Natural killer cell (primary cell): ENCODE measurements at places on chromosomes 12 and 14. TPM values are rescaled to one million over a fixed set of nuclear protein-coding genes. Genes with fewer than 3 reads are reported as not detected.

The SLC6A13 gene
- total RNA-seq, result not detected

The SMIM41 gene
- not detected for total RNA-seq

DNA sequence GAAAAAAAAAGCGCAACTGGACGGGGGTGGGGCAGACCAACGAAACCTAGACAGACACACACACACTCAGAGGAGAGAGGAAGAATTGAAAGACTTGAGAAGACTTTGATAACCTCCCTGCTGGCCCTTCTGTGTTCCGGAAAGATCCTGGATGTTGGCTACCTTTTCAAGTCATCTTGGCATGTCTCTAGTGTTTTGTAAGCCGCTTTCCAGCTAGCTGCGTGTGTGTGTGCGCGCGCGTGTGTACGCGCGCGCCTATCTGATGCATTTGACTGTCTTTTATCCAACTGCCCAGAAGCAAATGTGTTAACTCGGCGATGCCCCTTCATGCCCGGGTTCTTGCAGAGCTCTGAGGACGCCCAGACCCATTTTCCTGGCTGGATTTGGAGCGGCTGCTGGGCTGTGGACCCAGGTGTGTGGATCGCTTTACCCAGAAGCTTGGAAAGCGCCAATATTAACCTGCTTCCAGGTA lies 664 bp downstream of the LRFN5 start:
- DNase-seq, result no peak
- H3K27me3 ChIP-seq, result peaks cover 30% of the 10 kb centered on the region
- no peak overlapping the region for H3K27ac ChIP-seq
- H3K4me3 ChIP-seq, result no peak overlapping the region
- no peaks in the 10 kb centered on the region for H3K4me1 ChIP-seq
- no peaks in the 10 kb centered on the region for H3K36me3 ChIP-seq

DNA sequence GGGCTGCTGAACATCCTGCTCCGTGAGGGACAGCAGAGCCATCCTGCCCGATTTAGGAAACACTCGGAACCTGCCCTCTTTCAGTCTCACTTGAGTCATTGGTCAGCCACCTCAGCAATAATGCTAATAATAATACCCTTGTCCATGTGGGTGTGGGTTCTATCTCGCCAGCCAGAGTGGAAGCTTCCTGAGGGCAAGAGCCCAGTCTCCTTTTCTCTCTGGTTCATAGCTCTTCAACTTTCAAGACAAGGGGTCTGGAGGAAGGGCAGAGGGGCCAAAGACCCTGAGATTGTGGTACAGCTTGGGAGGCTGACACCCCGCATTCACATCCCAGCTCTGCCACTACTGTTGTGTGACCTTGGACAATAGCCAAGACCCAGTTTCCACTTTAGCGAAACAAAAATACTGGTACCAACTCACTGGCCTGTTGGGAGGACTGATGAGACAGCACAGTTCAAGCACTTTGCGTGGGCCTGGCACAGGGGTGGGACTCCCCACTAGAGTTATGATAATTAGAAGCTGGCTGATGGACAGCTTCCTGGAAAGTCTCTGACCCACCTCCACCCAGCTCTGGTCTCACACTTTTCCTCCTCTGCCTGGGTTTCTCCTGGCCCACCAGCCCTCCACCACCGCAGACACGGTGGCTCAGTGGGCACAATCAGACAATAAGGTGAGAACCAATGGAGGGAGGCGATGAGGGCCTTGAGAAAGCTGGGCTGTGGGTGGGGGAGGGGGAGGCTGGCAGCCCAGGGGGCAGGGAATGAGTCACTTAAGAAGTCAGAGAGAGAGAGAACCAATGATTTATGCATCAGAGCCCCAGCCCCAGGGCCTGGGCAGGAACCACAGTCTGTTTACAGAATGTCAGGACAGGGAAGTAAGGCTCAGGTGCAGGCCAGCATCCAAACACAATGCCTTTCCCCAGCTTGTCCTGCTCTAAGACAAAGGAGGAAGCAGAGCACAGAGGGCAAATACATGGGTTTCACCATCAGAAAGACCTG lies 9.6 kb downstream of the FAIM2 start:
- no peak overlapping the region for H3K27ac ChIP-seq
- no peaks in the 10 kb centered on the region for H3K4me1 ChIP-seq
- no peak overlapping the region for H3K4me3 ChIP-seq

GRCh38 chr12:27653661-27654060 lies 42.6 kb upstream of the REP15 start:
- no peaks in the 10 kb centered on the region for H3K27me3 ChIP-seq
- DNase-seq, result no peak
- no peaks in the 10 kb centered on the region for H3K4me1 ChIP-seq
- H3K4me3 ChIP-seq, result no peak overlapping the region
- H3K36me3 ChIP-seq, result no peaks in the 10 kb centered on the region

The TPH2 gene
- not detected for total RNA-seq

The LRRC10 gene
- total RNA-seq, result not detected

DNA sequence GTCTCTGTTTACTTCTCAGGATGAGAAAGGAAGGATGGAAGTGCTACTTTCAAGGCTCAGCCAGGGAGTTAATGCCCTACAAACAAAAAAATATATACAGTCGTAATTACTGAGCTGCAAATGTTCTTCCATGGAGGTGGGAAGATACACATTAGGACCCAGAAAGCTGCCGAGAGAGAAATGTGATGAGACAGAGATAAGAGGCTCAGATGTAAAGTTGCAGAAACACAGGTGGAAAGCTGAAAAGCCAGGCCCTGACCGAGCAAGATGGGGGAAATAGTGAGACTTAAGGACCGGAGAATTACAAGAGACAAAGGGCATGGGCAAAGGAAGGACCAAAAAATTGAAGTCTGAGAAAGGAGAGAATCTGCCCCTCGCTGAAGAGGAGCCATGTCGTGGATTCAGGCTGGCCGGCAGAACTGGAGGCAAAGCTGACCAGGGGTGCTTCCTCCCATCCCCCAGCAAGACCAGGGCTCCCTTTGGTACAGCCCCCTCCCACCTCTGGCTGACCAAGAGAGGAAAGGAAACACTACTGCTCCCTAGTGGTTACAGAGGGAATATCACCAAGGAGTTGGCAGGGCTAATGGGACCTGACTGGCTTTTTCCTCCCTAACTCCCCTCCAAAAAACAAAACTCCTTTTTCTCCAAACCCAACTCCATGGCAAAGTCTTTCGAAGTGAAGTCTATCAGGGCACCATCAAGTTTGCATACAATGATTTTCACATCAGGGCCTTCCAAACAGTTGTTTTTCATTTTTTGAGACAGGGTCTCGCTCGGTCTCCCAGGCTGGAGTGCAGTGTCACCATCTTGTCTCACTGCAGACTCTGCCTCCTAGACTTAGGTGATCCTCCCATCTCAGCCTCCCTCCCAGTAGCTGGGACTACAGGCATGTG lies 12.1 kb downstream of the ZFHX2 start:
- no peak overlapping the region for H3K27ac ChIP-seq
- H3K4me3 ChIP-seq, result no peak overlapping the region
- H3K27me3 ChIP-seq, result no peaks in the 10 kb centered on the region
- H3K4me1 ChIP-seq, result no peaks in the 10 kb centered on the region
- H3K36me3 ChIP-seq, result no peaks in the 10 kb centered on the region

GRCh38 chr14:32779840-32780239 lies 158.8 kb upstream of the NPAS3 start:
- H3K4me1 ChIP-seq, result no peaks in the 10 kb centered on the region
- H3K27me3 ChIP-seq, result no peaks in the 10 kb centered on the region
- no peaks in the 10 kb centered on the region for H3K36me3 ChIP-seq
- H3K4me3 ChIP-seq, result no peak overlapping the region
- DNase-seq, result no peak

GRCh38 chr12:13595536-13596443 lies 385.6 kb downstream of the GRIN2B start:
- no peaks in the 10 kb centered on the region for H3K36me3 ChIP-seq
- H3K4me3 ChIP-seq, result no peak overlapping the region
- H3K4me1 ChIP-seq, result no peaks in the 10 kb centered on the region
- no peaks in the 10 kb centered on the region for H3K27me3 ChIP-seq

The PRH1 gene
- 40.6 TPM for total RNA-seq

The TXNRD1 gene
- 46.9 TPM for total RNA-seq

The FOXG1 gene
- not detected for total RNA-seq

- peak overlapping the region; percentile 80 for H3K27ac ChIP-seq
- H3K27me3 ChIP-seq, result no peaks in the 10 kb centered on the region
- no peak for DNase-seq
- no peaks in the 10 kb centered on the region for H3K36me3 ChIP-seq
- H3K4me3 ChIP-seq, result peak overlapping the region; percentile 56
Observed at GRCh38 chr12:50401500-50402081, 906 bp downstream of the LARP4 start.

The MANSC1 gene
- total RNA-seq, result 0.25 TPM

DNA sequence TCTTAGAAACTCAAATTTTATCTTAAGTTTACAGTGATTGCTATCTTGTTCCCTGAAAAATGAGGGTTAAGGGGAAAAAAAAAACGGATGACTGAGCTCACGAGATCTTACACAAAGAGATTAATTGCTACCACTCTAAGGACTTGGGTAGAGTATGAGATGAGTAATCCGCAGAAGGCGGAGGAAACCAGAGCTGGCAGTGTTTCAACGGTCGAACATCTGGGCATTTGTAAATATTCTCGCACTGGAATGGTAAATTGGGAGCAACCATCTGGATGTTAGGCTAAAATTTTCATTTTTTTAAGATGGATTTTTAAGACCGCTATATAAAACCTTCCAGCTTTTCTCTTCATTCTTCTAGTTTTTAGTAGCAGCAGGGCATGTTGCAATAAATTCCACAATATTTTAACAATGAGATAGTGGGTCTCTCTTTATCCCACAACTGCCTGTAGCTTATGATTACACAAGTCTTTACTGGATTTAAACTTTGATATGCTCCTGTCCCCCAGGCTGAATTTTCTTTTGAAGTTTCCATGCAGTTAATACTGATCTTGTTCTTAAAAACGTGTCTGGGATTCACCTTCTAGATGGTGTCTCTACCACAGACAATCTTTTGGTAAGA lies 1324.1 kb downstream of the AACS start:
- H3K27ac ChIP-seq, result no peak overlapping the region
- no peaks in the 10 kb centered on the region for H3K27me3 ChIP-seq
- no peak overlapping the region for H3K4me3 ChIP-seq

DNA sequence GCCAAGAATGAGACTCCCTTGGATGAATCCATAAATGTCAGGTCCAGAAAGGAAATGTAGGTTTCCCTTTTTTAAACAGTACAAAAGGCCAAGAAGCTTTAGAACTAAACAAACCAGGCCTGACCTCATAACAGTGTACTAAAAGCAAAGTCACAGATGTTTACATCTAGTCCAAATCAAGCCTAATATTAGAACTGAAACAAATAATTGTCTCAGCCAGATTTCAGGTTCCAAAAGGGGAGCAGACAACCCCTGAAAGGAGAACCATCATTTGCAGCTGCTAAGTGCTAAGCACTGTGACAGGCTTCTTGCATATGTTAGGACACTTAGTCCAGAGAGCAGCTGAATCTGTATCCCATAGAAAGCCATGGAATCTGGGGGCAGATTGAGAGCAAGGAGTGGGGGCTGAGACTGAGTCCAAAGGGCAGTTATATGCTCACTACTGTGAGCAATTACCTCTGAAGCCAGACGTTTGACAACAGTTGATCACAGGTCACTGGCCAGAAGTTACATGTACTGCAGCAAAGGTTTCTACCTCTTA lies 90.1 kb downstream of the STXBP6 start:
- H3K4me1 ChIP-seq, result no peaks in the 10 kb centered on the region
- no peaks in the 10 kb centered on the region for H3K36me3 ChIP-seq
- H3K4me3 ChIP-seq, result no peak overlapping the region
- no peaks in the 10 kb centered on the region for H3K27me3 ChIP-seq
- no peak overlapping the region for H3K27ac ChIP-seq

- H3K27me3 ChIP-seq, result no peaks in the 10 kb centered on the region
- H3K36me3 ChIP-seq, result no peaks in the 10 kb centered on the region
- H3K27ac ChIP-seq, result no peak overlapping the region
- no peak overlapping the region for H3K4me3 ChIP-seq
- DNase-seq, result no peak
Observed at GRCh38 chr14:90429754-90430153, 32.9 kb downstream of the CALM1 start.

GRCh38 chr12:32612658-32613614 lies 66.2 kb upstream of the DNM1L start:
- no peaks in the 10 kb centered on the region for H3K4me1 ChIP-seq
- no peak for DNase-seq
- no peaks in the 10 kb centered on the region for H3K27me3 ChIP-seq
- H3K27ac ChIP-seq, result no peak overlapping the region

GRCh38 chr14:69808919-69809808 lies 12.1 kb upstream of the SLC10A1 start:
- no peaks in the 10 kb centered on the region for H3K36me3 ChIP-seq
- H3K4me3 ChIP-seq, result no peak overlapping the region
- H3K4me1 ChIP-seq, result no peaks in the 10 kb centered on the region
- no peak for DNase-seq

The PCED1B gene
- 35.9 TPM for total RNA-seq

The DTX1 gene
- 4.0 TPM for total RNA-seq

The ARG2 gene
- total RNA-seq, result 1.4 TPM

DNA sequence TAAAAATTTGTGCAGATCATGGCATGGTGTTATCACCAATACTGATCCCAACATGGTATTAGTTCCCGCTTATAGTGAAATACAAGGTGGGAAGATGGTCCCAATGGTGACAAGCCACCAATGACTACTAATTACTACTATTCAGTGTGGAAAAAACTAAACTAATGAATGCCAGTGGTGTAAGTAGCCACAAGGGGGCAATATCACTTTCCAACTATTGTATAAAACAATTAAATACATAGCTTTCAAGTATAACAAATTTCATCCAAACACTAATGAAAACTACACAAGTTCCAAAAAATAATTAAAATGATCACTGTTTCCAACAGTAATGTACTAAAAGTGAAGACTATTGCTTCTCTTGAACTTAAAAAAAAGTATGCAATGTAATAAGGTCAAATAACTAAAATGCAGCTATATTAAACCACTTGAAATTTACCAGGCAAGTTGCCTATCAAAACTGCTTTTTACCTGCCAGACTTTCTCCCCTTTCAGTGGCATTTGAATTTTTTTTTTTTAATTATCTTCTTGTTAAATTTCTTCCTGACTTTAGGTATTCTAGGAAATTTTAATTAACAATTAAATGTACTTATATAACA lies 58.0 kb downstream of the PAPLN start:
- H3K4me3 ChIP-seq, result no peak overlapping the region
- no peak for DNase-seq
- H3K36me3 ChIP-seq, result peaks cover 2% of the 10 kb centered on the region
- H3K4me1 ChIP-seq, result no peaks in the 10 kb centered on the region

- H3K4me1 ChIP-seq, result no peaks in the 10 kb centered on the region
- H3K27ac ChIP-seq, result no peak overlapping the region
- no peaks in the 10 kb centered on the region for H3K27me3 ChIP-seq
- DNase-seq, result no peak
- peaks cover 58% of the 10 kb centered on the region for H3K36me3 ChIP-seq
Observed at GRCh38 chr12:124356221-124356620, 61.3 kb downstream of the RFLNA start.

DNA sequence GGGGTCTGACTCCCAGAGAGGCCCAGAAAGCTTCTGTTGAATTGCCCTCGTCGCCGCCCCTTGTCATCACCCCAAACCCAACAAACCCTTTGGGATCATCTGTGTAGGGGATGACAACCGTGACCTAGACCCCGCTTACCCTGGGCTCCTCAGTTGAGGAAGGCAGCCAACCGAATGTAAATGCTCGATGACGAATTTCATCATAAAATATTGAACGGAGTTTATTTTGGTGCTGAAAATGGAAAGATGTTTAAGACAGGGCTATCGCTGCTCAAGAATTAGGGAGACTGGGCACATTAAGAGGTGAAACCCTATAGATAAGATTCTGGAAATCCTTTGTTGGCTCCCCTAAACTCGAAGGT lies 512 bp downstream of the ACTR10 start:
- peak overlapping the region; percentile 96 for H3K4me3 ChIP-seq
- no peak for DNase-seq
- peaks cover 21% of the 10 kb centered on the region for H3K4me1 ChIP-seq
- no peaks in the 10 kb centered on the region for H3K27me3 ChIP-seq

The GPR132 gene
- total RNA-seq, result 18.2 TPM
